Activated T-cell treated with anti-CD3 and anti-CD28 coated beads, Interleukin-2, amount 50 U/mL, for 1 hour (primary cell): ENCODE measurements at places on chromosomes 1 and 21.

- DNase-seq: no peak
Measured at GRCh38 chr1:10561955-10562354, 87.2 kb downstream of the PEX14 start.

DNA sequence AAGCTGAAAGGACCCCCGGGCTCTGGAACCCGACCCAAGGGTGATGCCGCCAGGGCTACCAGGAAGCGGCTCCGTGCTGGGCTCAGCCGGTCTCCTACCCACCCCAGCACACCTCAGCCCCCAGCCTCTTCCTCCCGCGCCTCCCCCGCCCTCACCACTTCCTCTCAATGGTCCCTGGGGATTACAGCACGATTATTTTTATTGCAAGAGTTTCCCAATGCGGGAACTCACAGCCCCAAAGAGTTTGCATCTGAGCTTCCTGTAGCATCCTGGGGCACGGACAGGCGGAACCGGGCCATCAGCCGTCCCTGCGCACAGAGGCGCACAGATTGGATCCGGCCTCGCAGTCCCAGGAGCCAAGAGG is 8.7 kb upstream of the SLX9 start:
- peak; percentile 36 for DNase-seq

DNA sequence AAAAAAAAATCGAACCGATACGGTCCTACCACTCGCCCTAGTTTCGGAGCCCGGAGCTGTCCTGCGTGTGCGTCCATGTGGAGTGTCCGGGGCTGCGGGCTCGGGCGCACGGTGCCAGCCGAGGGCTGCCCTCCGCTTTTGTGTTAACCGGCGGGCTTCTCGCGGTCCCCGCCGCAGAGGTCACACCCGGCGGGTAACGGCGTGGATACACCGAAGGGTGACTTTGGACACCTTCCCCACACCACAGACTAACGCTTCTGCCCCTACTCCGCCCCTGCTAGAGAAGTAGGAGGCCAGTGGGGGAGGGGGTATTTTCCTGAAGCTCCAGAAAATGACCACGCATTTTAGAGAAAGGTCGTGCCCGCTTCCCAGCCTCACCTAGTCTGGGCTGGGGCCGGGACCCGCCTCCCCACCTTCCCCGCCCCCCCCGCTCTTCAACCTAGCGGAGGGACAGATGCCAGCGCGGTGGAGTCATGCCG is 609 bp upstream of the ATF3 start:
- no peak for DNase-seq

- DNase-seq: no peak
Measured at GRCh38 chr1:92117526-92117925, 37.4 kb downstream of the BTBD8 start.

GRCh38 chr1:173862769-173863223 is 5.0 kb downstream of the GAS5 start:
- no peak for DNase-seq

- DNase-seq: no peak
Measured at GRCh38 chr1:200473698-200474371, 64.0 kb upstream of the ZNF281 start.

- DNase-seq: no peak
Measured at GRCh38 chr1:18612073-18612472, 18.6 kb upstream of the PAX7 start.

- DNase-seq: no peak
Measured at GRCh38 chr21:41374867-41375533, 13.2 kb downstream of the MX2 start.

DNA sequence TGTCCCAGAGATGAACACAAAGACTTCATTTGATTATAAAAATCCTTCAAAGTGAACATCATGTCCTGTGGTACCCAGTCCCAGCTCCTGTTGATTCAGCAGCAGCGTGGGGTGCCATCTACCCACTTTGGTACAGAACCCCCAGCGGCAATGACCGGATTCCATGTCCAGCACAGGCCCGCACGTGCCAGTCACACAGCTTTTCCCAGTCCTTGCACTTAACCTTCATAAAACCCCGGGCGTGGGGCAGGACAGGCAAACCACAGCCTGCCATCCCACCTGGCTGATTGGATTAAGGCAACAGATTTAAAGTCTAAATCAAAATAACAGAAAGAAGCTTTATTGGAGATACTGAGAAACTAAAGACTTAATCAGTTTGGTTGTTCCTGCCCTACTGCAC is 15.5 kb downstream of the CEP104 start:
- no peak for DNase-seq

GRCh38 chr1:187038784-187039183 is 210.0 kb downstream of the PLA2G4A start:
- no peak for DNase-seq

GRCh38 chr1:198937231-198938031 is 298.6 kb downstream of the PTPRC start:
- peak; percentile 36 for DNase-seq

DNA sequence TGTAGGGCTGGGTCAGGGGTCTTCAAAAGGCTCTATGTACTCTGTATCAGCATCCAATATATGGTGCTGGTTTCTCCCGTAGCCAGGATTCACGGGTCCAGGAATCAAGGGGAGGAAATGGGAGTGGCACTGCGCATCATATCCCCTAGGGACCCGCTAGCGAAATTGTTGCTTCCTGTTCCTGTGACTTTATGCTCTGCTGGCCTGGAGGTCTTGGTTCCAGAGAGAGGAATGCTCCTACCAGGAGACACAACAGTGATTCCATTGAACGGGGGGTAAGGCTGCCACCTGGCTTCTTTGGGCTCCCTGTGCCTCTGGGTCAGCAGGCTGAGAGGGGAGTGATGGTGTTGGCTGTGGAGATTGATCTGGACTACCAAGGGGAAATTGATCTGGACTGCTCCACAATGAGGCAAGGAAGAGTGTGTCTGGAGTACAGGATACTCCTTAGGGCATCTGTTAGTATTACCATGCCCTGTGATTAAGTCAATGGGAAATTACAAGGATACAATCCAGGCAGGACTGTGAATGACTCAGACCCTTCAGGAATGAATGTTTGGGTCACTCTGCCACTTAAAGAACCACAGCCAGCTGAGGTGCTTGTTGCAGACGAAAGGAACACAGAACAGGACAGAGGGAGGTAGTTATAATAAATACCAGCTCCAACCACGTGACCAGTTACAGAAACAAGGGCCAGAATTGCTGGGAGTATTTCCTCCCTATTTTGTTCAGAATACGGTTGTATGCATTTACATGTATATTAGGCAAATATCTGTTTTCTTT is 10.2 kb downstream of the SPSB1 start:
- DNase-seq: no peak

DNA sequence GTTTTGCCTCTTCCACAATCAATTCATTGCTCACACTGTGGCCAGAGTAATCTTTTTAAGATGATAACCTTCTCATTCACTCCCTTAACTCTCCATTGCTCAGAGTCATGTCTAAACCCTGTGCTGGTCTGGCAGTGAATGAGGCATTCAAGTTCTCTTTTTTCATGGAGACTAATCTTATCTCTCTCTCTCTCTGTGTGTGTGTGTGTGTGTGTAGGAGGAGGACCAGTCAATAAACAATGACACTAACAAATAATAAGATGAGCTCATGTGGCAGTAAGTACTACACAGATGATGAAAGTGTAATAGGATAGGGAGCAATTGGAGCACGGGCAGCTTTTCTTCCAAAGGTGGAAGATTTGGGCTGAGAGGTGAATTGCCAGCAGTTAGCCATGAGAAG is 122.0 kb upstream of the B3GALT2 start:
- DNase-seq: no peak

- DNase-seq: no peak
Measured at GRCh38 chr1:63203641-63204040, 118.7 kb upstream of the FOXD3 start.

GRCh38 chr1:35279555-35279904 is 11.0 kb downstream of the ZMYM4 start:
- DNase-seq: no peak

- DNase-seq: no peak
Measured at GRCh38 chr1:181100015-181100905, 11.8 kb downstream of the IER5 start.

GRCh38 chr1:81600878-81601622 is 199.7 kb upstream of the ADGRL2 start:
- DNase-seq: no peak

DNA sequence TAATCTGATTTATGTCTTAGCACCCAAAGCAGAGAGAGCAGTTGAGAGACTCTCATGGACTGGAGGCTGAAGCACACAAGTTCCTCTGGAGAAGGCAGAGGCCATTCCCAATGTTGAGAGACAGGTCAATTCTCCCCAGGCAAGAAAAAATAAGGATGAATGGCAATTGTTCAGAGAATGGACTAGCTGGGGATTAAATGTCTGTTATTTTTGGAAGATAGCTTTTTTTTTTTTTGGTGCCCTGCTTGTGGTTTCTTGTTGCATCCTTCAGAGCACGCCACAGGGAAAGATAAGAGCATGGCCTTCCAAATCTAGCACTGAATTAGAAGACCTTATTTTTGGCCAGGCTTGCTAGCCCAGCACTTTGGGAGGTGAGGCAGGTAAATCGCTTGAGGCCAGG is 65.6 kb upstream of the ERRFI1 start:
- no peak for DNase-seq

- no peak for DNase-seq
Measured at GRCh38 chr1:109162626-109163025, 48.7 kb downstream of the ELAPOR1 start.

- no peak for DNase-seq
Measured at GRCh38 chr1:59076612-59077011, 220.3 kb upstream of the FGGY start.

DNA sequence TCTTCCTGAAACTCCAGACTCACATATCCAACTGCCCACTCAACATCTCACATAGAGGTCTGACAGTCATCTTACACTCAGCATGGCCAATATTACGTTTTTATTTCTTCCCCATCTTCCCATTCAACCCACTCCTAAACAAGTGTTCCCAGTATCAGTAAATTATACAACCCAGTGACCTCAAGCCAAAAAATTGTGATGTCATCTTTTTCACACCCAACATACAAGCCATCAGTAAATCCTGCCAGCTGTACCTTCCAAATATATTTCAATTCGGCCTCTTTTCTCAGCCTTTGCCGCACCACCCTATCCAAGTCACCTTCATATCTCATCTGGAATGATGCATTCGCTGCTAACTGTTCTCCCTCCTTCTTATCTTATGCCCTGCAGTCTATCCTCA is 19.6 kb downstream of the UBR4 start:
- no peak for DNase-seq

DNA sequence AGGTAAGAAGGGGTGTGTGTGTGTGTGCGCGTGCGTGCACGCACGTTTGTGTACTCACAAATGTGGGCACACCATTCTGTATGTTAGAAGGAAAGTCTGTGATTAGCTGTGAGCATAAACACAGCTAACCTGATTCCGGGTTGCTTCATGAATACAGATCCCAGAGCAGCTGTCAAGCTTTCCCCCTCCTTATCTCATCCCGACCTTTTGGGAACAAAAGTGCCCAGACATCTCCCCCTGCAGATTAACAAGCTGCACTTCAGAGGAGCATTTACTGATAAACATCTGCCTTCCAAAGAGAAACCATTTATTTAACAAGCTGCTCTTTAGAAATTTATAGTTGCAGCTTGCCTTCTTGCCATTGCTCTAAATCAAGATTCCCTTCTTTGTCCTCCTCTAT is 97.0 kb downstream of the MT1HL1 start:
- no peak for DNase-seq

- no peak for DNase-seq
Measured at GRCh38 chr21:36082237-36082664, 12.4 kb downstream of the CBR1 start.

DNA sequence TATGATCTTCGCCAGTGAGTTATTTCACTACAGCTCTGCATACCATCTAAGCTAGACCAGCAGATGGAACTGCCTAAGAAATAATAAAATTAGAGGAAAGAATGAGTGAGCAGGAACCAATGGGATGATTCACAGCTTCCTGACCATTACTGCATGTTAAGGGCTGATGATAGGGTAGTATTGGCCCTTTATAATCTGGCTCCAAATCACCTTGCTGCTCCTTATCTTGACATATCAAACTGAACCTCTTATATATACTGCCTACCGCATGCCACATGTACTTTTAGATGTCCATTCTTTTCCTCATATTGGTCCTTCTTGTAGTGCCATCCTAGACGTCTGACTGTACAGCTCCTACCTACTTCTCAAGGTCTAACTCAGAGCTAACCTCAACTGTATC is 524.4 kb downstream of the DPYD start:
- no peak for DNase-seq

DNA sequence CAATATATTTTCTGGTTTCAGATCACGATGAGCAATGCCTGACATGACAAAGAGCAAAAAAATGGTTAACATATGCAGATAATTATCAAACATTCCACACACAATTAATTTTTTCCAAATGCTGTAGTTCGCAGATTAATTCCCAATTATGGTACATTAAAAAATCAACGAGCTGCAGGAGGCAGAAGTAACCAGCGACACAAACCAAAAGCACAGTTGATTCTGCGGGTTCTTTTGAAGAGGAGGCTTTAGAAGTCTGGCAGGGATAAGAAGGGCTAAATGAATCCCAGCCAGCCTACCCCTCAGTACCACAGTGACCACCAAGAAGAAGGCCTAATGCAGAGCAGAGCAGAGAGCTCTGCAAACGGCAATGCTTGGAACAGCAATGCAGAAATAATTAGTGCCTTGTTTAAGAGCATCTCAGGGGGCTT is 17.0 kb upstream of the KNCN start:
- no peak for DNase-seq

GRCh38 chr1:19435181-19435580 is 50.2 kb downstream of the CAPZB start:
- no peak for DNase-seq

GRCh38 chr1:94026619-94027380 is 94.1 kb downstream of the ABCA4 start:
- no peak for DNase-seq

DNA sequence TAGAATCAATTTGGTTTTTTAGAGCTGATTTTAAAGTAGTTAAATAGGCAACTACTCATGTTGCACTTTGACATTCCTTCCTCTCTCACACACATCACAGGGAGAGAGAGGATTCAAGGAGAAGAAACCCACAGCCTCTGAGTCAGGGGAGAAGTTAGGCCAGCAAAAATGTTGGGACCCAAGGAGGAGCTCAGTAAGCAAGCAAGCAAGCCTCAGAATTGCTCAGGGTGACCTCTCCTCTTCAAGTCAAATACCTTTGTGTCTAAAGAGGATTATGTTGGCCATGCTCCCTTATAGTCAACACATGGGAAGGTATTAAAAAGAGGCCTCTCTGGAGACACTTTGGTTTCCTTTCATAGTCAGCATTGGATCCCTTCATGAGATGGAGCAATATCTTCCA is 80.5 kb upstream of the WARS2 start:
- no peak for DNase-seq

- DNase-seq: no peak
Measured at GRCh38 chr1:193392686-193393085, 206.3 kb upstream of the B3GALT2 start.

- DNase-seq: no peak
Measured at GRCh38 chr1:202786804-202787203, 21.4 kb downstream of the KDM5B start.

- DNase-seq: no peak
Measured at GRCh38 chr1:184972315-184973055, 1.8 kb downstream of the NIBAN1 start.

GRCh38 chr1:192984080-192984479 is 75.1 kb downstream of the UCHL5 start:
- DNase-seq: no peak

GRCh38 chr1:48227165-48228013 is 4.9 kb downstream of the SLC5A9 start:
- DNase-seq: no peak
